Karpas-422 (cell line): ENCODE measurements at places on chromosomes 4 and X. TPM values are rescaled to one million over a fixed set of nuclear protein-coding genes. Genes with fewer than 3 reads are reported as not detected.

DNA sequence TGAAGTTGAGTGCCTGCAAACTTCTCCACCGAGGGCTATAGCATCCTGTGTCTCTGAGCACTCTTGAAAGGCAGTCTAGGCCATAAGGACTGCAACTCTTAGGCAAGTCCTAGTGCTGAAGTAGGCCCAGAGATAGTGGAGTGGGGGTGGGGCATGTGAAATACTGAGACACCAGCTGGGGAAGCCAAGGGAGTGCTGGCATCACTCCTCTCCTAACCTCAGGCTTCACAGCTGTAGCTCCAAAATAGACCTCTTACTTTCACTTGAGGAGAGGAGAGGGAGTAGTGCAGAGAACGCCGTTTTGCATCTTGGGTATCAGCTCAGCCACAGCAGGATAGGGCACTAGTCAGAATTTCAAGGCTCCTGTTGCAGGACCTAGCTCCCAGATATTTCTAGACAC, 56.2 kb upstream of the CYSLTR1 start:
- DNase-seq = no peak

DNA sequence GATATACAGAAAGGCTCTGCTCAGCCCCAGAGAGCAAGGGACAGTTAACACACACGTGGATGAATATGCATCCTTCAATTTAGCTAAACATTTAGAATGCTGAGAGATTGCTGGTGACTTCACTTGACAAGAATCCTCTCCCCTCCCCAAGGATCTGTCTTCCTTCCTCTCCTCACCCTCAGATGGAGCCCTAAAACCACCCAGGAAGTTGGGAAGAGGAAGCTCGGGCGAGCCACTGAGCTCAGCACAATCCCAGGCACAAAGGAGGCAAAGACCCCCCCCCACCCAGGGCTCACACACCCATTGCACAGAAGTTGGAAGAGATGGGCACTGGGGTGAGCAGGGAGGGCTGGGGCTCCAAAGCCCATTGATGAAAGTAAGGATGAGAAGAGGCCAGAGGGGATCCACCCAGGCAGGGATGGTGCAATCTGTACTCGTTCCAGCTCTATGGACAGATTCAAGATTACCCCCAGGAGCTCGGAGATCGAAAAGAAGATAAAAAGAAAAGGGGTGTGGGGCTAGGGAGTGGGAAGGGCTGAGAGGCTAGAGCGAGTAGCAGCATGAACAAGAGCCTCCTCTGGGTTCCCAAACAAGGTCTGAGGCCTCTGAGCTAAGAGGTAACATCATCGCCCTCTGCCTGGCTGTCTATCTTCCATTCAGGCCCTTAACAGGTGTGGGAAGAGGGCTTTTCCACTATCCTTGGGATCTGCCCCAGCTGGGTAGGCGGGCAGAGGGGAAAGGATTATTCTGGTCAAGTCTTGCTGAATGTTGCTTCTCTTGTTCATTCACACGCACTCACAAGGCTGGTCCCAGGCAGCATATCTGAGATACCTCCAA, 1.2 kb downstream of the TFE3 start:
- peak; percentile 43 for DNase-seq

The PRKG2 gene
- total RNA-seq = not detected in 2 replicates

The GPR50 gene
- not detected in 2 replicates for total RNA-seq

The AFF2 gene
- total RNA-seq = 80.7 and 231 TPM in 2 replicates
